ENCODE measurements at places on chromosomes 5 and 9. TPM values are rescaled to one million over a fixed set of nuclear protein-coding genes. Genes with fewer than 3 reads are reported as not detected.

The SUSD1 gene
- total RNA-seq: 17.0 TPM

The PFN3 gene
- total RNA-seq: not detected

The MEGF10 gene
- 14.4 TPM for total RNA-seq

The TMEM215 gene
- not detected for total RNA-seq

The ZDHHC12 gene
- 23.6 TPM for total RNA-seq

The CDKN2A gene
- total RNA-seq: 17.2 TPM

The IFNA21 gene
- total RNA-seq: not detected

The WWC1 gene
- total RNA-seq: 3.6 TPM

The GBGT1 gene
- 5.8 TPM for total RNA-seq

The PTGER4 gene
- 29.9 TPM for total RNA-seq

The IFNA6 gene
- not detected for total RNA-seq

The SMIM27 gene
- 1.1 TPM for total RNA-seq

The PCDHGA7 gene
- 7.2 TPM for total RNA-seq

The ST8SIA4 gene
- total RNA-seq: 3.7 TPM

The OR2V2 gene
- total RNA-seq: not detected

The SLC34A1 gene
- not detected for total RNA-seq

The GAPT gene
- total RNA-seq: not detected

The FRMPD1 gene
- not detected for total RNA-seq

The ERCC6L2 gene
- total RNA-seq: 86.6 TPM

The IFNB1 gene
- total RNA-seq: not detected

The MYMK gene
- total RNA-seq: not detected

The CYLC2 gene
- not detected for total RNA-seq

The RANBP17 gene
- total RNA-seq: 3.0 TPM

The CERCAM gene
- 194 TPM for total RNA-seq

Measured in hair follicle dermal papilla cell (primary cell).